ENCODE measurements at places on chromosomes 5 and 9.

- DNase-seq: no peak
These were observed 92.6 kb downstream of the DPYSL3 start for GRCh38 chr5:147417135-147417813.

GRCh38 chr9:79616013-79616412 lies 44.2 kb downstream of the TLE4 start:
- no peak for DNase-seq

- peak; percentile 32 for DNase-seq
These were observed 52.1 kb downstream of the EPB41L4A start for GRCh38 chr5:112366987-112367386.

DNA sequence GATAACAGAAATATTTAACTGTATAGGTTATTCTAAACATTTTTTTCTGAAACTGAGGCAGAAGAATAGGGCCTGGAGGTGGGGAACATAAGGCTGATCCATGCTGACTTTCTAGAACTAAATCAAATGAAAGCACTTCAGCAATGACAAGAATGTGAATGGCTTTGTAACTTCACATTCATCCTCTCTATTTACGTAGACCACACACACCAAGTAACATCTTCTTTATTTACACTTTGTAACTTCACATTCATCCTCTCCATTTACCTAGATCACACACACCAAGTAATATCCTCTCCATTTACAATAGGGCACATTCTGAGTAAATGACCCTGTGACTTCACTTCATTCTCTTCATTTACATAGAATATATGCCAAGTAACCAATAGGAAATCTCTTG lies 251.8 kb upstream of the CDH9 start:
- DNase-seq: no peak

DNA sequence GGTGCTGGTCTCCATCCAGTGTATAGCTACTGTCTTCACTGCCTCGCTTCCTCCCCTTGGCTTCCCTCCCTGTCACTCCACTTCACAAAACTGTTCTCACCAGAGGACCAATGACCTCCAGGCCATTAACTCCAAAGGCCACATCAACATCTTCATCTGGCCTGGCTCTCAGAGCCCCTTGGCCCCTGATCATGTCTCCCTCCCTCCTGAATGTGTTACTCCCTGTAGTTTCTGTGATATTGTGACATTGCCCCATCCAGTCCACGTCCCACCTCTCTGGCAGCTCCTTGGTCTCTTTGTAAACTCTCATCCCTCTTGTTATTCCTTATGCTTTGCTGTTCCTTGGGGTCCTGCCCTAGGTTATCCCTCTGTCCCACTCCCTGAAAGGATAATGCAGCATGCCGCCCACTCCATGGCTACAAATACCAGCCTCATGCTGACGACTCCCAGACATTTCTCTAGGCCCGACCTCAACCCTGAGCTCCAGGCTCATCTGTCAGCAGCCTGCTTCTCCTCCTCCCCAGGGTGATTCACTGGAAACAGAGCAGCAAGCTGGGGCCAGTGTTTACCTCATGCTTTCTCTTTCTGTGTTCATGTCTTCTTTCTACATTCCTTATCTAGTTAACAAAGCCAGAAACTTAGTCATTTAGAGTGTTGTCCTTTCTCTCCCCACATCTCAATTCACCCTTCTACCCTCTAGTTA lies 312.2 kb downstream of the SPOCK1 start:
- no peak for DNase-seq
